ENCODE measurements at places on chromosomes 16 and 17.

DNA sequence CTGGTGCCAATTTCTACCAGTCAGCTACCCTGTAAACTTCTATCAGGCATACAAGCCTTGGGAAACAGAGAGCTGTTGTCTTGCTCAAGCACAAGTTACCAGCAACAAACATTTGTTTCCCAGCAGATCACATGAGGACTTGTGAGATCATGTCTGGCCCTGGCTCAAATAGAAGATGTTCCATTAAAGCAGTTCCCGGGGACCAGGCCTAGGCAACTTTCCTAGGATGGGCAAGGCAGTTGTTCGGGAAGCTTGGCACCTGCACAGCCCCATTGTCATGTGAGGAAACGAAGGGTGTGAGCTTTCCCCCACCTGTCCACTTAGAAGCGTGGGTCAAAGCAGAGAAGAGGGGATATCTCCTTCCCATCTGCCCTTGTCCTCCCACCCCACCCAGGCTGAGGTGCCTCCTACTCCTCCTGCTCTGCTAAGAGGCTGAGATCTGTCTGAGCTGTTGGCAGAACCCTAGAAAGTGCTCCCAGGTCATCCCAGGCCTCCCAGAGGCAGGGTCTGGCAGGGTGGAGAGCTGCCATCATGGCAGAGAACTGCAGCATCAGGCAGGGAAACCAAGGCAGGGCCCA, 11.2 kb upstream of the SLC47A2 start:
- no peak for DNase-seq

DNA sequence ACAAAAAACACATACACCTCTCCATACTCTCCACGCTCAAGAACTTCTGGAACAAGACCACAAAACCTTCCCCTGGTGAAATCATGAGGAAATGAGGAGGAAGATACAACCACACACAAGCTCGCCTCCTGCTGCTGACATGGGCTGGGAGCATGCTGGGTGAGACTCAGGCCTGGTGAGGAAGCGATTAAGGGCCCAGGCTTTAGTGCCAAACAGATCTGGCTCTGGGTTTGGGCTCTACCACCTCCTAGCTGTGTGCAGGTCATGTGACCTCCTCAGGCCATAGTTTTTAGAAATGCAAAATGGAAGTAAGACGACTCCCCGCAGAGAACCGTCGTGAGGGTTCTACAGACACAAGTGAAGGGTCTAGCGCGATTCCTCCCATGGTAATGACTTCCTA, 41.3 kb downstream of the VAC14 start:
- no peak for DNase-seq

- DNase-seq = no peak
Measured at GRCh38 chr17:38533866-38534497, 71.8 kb downstream of the SRCIN1 start.

GRCh38 chr16:30698139-30698815, 694 bp upstream of the SRCAP start:
- DNase-seq = peak; percentile 99

- DNase-seq = no peak
Measured at GRCh38 chr17:68566442-68566738, 34.8 kb downstream of the FAM20A start.

GRCh38 chr17:45430006-45430737, 2.5 kb downstream of the ARHGAP27 start:
- no peak for DNase-seq

- DNase-seq = peak; percentile 24
Measured at GRCh38 chr17:36641877-36642845, 40.8 kb downstream of the MRM1 start.

DNA sequence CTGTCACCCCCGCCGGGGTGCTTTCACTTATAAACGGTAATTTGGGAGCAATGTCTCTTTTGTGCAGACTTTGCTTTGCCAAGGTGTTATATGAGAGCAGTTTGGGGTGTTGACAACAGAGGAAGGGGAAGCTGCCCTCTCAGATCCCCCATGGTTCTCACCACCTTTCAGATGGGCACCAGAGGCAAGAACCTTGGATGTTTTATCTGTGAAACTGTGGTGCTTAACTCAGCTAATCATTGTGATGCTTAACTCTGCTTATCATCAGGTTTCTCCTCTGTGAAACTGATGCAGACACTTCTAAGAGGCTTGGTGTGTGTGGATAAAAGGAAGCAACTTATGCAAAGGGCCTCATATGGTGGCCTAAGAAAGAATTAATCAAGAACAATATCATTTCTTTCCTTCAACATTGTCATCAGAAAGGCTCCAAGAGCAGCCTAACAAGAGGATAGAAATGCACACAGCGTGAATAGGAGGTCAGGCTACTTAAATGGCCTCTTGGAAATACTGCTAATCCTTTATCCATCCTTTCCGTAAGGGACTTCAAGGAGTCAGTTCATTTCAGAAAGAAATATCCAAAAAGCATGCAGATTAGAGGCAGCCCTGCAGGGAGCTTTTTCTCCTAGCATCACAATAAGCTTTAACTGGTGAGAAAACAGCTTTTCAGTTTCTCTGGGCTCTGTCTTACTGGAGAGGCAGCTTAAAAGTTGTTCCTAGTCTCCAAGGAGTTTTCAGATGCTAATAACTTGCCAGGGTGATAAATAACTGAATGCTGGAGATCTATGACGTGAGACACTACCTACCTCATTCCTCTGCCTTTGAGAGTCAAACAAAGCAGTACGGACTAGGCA, 55.1 kb upstream of the CLEC3A start:
- DNase-seq = no peak

DNA sequence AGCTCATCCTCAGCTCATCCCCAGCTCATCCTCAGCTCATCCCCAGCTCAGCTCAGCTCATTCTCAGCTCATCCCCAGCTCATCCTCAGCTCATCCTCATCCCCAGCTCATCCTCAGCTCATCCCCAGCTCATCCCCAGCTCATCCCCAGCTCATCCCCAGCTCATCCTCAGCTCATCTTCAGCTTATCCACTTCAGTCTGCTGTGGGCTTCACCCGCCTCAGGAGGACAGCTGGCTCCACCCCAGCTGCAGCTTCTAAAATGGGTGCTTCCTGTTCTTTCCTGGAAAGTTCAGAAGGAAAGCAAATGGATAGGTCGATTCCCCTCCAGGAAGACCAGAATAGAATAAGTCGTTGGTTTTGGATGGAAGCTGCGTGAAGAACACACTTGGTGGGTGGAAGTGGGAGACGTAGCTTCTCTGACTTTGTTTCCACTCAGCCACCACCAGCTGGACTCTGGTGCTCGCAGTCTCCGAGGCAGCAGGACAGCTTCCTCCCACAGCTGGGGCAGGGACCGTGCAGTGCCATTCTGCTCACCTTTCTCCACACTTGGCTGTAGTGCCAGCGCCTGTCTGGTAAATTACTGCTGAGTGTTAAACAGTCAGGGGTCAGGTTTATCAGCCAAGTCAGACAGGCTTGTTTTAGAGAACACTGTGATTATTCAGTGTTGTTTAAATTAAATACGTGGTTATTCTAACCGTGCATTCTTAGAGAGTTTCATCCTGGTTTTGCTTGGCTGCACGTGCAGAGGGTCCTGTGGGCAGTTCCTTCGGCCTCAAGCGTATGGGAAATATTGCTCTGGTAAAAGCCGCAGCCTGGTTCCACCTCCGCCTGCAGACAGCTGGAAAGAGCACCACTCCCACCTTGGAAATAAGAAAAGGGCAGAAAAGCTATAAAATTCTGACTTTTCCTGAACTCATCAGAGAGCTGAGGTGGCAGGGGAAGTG, 61.0 kb upstream of the CHMP6 start:
- DNase-seq = no peak

DNA sequence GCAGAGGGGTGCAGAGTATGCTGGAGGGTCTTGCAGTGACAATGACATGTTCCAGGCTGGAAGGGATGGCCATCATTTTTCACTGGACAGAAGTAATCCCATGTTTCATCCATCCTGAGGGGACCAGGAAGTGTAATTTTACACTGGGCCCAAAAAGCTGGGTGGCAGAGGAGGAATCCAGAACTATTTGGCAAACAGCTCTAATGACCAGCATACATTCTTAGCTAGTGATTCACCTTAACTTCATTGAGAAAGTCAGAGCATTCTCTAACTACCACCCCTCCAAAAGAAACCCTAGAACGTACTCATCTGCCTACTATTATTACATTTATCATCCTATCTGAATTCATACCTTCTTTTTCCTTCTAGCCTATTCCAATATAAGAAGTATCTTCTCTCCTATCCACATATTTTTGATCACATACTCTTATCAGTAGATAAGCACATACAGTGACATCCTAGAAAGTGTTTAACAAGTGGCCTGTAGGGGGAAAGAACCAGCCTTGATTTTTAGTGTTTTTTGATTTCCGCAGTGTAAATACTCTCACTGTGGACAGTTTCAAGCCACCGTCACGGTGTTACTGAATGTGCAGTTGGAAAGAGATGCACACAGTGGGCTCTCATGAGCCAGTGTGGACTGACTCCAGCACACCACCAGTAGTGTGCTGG, 118.1 kb downstream of the FTO start:
- DNase-seq = no peak

- no peak for DNase-seq
Measured at GRCh38 chr16:18959031-18959505, 24.7 kb upstream of the TMC7 start.

DNA sequence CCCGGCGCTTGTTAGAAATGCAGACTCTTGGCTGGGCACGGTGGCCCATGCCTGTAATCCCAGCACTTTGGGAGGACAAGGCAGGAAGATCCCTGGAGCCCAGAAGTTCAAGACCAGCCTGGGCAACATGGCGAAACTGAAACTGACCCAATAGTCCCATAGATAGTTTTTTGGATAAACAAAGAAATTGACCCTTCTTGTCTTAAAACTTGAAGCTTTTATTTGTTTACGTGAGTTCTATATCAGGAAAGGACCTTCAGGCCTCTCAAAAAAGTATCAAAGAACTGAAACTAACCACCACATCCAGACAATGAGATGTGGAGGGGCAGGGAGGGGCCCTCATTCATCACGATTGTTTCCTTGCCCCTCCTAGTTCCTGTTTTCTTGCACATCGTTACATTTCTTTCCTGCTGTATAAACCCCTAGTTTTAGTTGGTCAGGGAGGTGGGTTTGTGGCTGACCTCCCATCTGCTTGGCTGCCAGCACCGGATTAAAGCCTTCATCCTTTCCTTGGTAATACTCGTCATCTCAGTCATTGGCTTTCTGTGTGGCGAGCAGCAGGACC, 29.9 kb upstream of the PRM1 start:
- peak; percentile 27 for DNase-seq

- no peak for DNase-seq
Measured at GRCh38 chr16:88131256-88131655, 180.0 kb downstream of the BANP start.

GRCh38 chr17:81932333-81932983, 4.6 kb downstream of the PYCR1 start:
- no peak for DNase-seq

DNA sequence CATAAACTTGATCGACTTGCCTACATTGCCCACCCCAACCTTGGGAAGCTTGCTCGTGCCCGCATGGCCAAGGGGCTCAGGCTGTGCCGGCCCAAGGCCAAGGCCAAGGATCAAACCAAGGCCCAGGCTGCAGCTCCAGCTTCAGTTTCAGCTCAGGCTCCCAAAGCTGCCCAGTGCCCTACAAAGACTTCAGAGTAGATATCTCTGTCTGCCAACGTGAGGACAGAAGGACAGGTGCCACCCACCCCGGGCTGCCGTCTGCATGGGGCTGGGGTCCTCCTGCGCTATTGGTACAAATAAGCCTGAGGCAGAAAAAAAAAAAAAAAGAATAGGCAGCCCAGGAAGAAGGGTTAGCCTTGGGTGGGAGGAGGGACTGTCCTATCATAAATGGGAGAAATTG, 37.1 kb downstream of the DNAH2 start:
- no peak for DNase-seq

- no peak for DNase-seq
Measured at GRCh38 chr17:29763273-29763672, 140.6 kb upstream of the CORO6 start.

GRCh38 chr17:56845934-56846333, 12.0 kb downstream of the DGKE start:
- DNase-seq = no peak

DNA sequence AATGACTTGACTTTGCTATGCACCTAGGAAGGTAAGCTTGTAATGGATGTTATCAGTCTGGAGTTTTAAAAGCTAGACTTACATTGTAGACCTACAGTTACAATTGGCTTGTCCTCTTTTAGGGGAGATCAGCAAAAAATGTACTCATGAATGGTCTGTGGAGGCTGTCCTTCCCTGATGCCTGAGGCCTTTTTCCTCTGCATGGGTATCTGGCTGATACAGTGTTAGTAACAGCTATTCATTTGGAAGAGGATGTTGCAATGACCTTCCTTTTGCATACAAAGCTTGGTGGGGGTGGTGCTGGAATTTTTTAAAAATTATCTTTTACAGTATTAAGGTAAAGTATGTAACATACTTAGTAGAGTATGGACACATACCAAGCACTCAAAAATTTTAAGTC, 525.5 kb downstream of the KIF2B start:
- DNase-seq = no peak

DNA sequence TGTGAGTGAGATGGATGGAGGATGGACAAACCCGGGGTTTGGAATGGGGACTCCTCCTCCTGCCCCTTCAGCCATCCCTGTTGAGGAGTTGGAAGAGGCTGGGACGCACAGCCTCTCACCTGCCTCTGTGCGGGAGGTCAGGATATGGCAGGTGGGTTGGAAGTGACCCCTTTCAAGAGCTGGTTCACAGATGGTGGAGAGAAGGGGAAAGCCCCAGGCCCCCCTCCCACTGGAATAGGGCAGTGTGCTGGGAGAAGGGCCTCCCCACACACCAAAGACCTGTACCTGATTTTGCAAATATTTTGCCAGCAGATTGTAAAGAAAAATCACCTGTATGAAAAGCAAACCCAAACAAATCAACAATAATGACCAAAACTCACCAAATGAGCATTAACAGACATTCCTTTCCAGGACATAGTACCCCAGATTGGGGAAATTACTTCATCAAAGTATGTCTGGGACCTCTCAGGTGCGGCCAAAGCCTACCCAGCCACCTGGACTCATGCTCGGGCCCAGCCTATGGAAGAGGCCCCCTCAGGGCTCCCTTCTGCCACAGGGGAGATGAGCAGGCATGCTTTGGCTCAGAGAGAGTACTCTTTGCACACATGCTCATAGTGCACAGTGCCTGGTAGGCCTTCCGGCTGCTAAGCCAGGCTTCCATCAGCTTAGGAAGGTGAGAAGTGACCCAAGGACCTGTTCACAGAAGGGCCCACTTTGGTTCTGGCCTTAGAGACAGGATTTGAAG, 7.8 kb downstream of the SLC47A2 start:
- DNase-seq = no peak

DNA sequence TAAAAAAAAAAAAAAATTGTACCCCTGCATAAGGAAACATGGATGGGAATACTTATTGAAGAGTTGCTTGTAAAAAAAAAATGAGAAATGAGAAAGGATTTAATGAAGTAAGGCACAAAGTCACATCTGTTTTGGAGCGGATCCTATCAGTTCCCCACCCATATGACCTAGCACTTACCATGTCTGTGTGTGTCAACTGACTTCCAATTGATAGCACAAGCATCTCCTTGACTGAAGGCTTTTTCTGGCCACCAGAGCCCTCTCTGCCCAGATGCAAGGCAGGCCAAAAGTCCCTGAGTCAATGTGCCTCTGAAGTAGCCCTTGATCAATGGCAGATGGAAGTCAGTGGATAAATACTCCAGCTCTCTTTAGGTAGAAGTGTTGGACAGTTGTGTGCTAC, 13.4 kb upstream of the NLK start:
- DNase-seq = no peak
